Dermis lymphatic vessel endothelial cell (primary cell): ENCODE measurements at places on chromosomes 16 and 17. TPM values are rescaled to one million over a fixed set of nuclear protein-coding genes. Genes with fewer than 3 reads are reported as not detected.

UMOD gene
- not detected in 2 replicates for total RNA-seq

GUCY2D gene
- not detected in 2 replicates for total RNA-seq

MYO15A gene
- total RNA-seq = 0.17 and 0.33 TPM in 2 replicates

CLDN7 gene
- total RNA-seq = 0.76 and 1.5 TPM in 2 replicates

WFDC1 gene
- not detected in 2 replicates for total RNA-seq

USP43 gene
- under 0.01 and 0.09 TPM in 2 replicates for total RNA-seq

DHRS7C gene
- not detected in 2 replicates for total RNA-seq

MT4 gene
- total RNA-seq = not detected in 2 replicates

CHMP1A gene
- 66.6 and 71.3 TPM in 2 replicates for total RNA-seq

PLD6 gene
- total RNA-seq = 1.2 and 4.0 TPM in 2 replicates

CRYBA1 gene
- not detected in 2 replicates for total RNA-seq

SLFN5 gene
- 30.9 and 52.0 TPM in 2 replicates for total RNA-seq

PRSS8 gene
- total RNA-seq = not detected in 2 replicates

ITGAD gene
- not detected in 2 replicates for total RNA-seq

TNFSF13 gene
- total RNA-seq = 0.22 and 0.34 TPM in 2 replicates

TEKT3 gene
- total RNA-seq = 0.09 TPM in 1 of 2 replicates, not detected in the other

PIP4K2B gene
- total RNA-seq = 30.3 and 37.2 TPM in 2 replicates

CEMP1 gene
- not detected in 2 replicates for total RNA-seq

CFAP52 gene
- total RNA-seq = not detected in 2 replicates

LGALS9B gene
- not detected in 2 replicates for total RNA-seq

TLCD3B gene
- total RNA-seq = not detected in 2 replicates

CRLF3 gene
- total RNA-seq = 15.4 and 17.8 TPM in 2 replicates

EPX gene
- total RNA-seq = not detected in 2 replicates

GLIS2 gene
- 0.43 and 0.54 TPM in 2 replicates for total RNA-seq

TNFRSF17 gene
- not detected in 2 replicates for total RNA-seq

KRT33B gene
- not detected in 2 replicates for total RNA-seq

CETP gene
- total RNA-seq = 34.1 and 41.9 TPM in 2 replicates

CAPNS2 gene
- 0.09 and 0.11 TPM in 2 replicates for total RNA-seq

SDR42E2 gene
- 0.17 and 0.43 TPM in 2 replicates for total RNA-seq

GALK1 gene
- total RNA-seq = 76.1 and 88.5 TPM in 2 replicates

TERB1 gene
- under 0.01 and 0.09 TPM in 2 replicates for total RNA-seq

LDHD gene
- total RNA-seq = 0.34 and 0.65 TPM in 2 replicates

UBALD2 gene
- 6.4 and 7.9 TPM in 2 replicates for total RNA-seq

PRCD gene
- 0.17 and 0.54 TPM in 2 replicates for total RNA-seq

KRT16 gene
- total RNA-seq = not detected in 2 replicates

GRAP gene
- 170 and 224 TPM in 2 replicates for total RNA-seq

TNFRSF12A gene
- total RNA-seq = 15.0 and 30.8 TPM in 2 replicates

TMEM92 gene
- 0.17 TPM in 1 of 2 replicates, not detected in the other for total RNA-seq

GAN gene
- total RNA-seq = 5.4 and 7.0 TPM in 2 replicates

MT1F gene
- 0.22 and 0.34 TPM in 2 replicates for total RNA-seq

GPR179 gene
- not detected in 2 replicates for total RNA-seq
